Vagina (tissue), 2 donors: ENCODE measurements at places on chromosomes 7 and 10. TPM values are rescaled to one million over a fixed set of nuclear protein-coding genes. Genes with fewer than 3 reads are reported as not detected.

DNA sequence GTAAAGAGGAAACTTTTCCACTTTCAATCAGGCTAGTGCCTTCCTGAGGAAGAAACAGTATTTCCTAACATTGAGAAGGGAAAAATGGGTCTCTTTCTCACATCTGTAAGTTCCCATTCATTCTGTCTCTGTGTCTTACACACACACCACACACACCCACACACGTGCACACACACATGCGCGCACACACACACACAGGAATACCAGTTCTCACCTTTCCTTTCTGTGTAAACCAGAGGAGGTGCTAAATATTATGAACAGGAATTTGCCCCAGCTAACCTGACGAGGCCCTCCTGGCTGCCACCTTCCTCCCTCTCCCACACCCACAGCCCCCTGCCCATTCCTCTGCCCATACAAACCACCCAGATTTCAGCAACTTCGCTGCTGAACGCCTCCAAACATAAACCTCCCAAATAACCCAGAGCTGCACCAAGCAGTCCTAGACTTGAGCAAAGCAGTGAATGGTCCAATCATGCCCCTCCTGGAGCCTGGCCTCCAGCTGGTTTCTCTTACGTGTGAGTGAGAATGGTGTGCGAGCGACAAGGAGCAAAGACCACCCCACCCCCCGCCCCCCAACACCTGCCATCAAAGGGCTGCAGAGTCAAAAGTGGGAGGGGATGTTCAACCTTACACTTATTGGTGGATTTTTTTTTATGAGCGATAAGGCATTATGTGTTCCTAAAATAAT is 190.5 kb downstream of the HECW1 start:
- DNase-seq = no peak

DNA sequence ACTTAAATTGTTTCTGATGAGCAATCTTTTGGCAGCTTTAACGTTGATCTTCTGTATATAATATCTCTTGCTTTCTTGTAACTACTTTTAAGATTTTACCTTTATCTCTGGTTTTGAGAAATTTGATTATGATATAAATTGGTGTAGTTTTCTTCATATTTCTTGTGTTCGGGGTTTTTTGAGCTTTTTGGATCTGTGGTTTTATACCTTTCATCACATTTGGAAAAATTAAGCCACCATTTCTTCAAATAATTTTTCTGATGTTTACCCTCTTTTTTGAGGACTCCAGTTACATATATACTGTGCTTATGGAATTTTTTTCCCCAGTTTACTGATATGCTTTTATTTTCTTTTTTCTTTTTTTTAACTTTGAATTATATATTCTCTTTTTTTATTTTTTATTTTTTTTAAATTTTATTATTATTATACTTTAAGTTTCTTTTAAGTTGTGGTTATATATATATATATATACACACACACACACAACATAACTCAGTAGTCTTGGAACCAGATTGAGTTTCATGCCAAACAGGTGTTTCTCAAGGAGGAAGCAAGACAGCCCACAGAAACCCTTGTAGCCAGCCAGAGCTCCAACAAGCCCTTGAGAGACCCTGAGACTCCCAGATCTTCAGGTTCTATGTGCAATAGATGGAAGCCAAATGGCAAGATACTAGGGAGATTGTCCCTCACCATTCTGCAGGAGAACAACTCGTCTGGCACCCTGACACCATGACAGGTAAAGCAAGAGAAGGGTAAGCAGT is 27.5 kb upstream of the NME8 start:
- no peak for DNase-seq

DNA sequence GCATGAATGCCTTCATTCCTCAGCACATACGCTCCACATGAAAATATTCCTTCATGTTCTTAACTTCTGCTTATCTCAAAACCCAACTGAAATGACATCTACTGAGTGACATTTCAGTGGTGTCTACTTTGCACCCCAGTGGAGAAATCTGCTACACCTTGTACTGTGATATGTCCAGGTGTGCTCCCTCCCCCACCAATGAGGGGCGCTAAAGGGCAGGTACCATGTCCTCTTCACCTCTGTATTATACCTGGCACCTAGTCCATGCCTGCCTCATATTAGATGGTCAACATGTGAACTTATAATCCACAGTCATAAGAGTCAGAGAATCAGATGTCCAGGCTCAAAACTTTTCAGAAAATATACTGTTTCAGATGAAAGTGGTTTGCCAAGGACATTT is 2.1 kb downstream of the PAXIP1 start:
- DNase-seq = no peak

SORCS1 gene
- 5.9 TPM for total RNA-seq

EDRF1 gene
- 16.5 TPM for total RNA-seq

CRYGN gene
- total RNA-seq = not detected
